ENCODE measurements at places on chromosomes 13 and 19.
A peak's percentile ranks its signal among the peaks of the same experiment; 100 is the strongest.

GRCh38 chr13:99657848-99658260 is 156.6 kb downstream of the TM9SF2 start:
- peak; percentile 65 for DNase-seq

DNA sequence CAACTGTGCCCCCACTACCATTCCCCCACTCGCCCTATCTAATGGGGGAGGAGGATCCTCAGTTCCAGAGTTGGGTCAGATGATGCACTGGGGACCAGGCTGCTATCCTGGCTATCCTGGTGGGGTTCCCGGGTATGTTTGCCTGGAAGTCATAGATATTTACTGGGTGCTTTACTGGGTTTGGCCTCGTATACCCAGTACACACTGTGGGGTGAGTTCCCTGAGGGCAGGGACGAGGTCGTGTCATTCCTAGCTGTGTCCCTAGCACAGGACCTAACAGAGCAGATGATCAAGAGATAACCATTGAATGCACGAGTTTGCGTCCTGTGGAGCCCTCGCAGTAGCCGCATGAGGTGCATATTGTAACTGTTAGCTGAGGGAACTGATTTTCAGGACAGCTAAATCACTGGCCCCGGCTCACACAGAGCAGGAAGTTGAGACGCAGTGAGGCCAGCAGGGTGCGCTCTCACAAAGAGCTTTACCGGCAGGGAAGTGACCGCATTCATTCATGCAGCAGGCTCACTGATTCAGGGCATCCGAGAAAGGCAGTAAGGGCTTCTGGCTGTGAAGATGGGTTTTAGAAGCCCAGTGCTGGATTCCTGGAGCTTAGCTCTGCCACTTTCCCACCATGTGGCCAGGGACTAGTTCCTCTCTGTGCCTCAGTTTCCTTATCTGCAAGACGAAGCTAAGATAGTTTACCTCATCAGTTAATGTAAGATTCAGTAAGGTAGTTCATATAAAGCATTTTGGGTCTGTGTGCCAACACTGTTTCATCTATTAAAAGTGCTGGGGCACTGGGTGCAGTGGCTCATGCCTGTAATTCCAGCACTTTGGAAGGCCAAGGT is 6.0 kb downstream of the RUVBL2 start:
- no peak for DNase-seq

GRCh38 chr13:46679369-46680120 is 117.4 kb downstream of the ESD start:
- no peak for DNase-seq

DNA sequence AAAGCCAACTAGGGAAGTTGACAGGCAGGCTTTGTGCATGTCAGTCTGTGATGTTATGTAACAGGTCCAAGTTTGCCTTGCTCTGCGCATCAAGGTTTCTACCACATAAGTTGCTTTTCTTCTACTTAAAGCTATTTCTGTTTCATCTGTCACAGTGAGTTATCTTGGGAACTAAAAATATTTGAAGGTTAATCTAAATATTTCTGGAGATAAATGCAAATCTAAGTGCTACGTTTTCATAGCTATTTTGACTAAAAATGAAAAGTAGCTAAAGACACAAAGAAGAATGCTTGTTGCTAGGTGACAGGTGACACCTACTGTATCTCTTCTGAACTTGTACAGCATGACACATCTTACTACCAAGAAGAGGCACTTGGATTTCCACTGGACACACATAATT is 135.6 kb downstream of the KLF12 start:
- no peak for DNase-seq

- no peak for DNase-seq
These were observed 69.8 kb upstream of the STARD13 start for GRCh38 chr13:33355201-33355895.

GRCh38 chr13:47100214-47100853 is 203.5 kb upstream of the HTR2A start:
- DNase-seq: no peak

DNA sequence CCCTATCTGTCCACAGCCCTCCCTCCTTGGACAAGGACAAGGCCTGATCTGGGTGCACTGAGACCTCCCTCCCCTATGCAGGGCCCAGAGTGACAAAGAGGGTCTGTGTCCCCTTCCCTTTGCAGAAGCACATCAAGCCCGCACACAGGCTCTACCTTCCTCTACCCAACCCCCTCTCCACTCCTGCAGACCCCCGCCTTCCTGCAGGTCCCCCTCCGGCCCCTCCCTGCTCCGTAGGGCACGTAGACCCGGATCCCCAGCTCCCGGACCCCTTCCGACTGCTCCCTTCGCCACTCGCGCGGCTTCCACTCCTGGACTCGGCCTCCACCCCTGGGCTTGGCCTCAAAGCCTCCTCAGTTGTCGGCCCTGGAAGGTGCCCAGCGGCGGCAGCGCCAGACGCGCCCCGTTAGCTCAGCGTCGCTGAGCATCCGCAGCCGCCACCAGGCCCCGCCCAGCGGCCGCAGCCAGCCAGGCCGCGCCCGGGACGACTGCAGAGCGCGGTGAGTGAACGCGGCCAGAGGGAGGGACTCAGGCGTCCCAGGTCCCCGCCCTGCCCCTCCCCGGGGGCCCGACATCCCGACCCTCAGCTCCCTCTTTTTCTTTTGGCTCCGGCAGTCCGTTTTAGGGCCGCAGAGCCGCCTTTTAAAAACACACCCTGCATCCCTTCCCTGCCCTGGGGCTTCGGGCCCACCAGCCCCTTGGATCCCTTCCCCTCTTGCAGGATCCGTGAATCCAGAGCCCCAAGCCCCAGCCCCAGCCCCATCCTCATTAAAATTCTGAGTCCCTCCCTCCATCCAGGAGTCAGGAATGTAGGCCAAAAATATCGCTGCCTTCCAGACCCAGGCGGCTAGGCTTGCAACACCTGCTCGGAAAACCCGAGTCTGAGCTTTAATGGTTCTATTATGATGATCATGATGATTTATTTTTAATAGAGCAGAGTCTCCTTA is 1.5 kb upstream of the MYADM start:
- DNase-seq: no peak

DNA sequence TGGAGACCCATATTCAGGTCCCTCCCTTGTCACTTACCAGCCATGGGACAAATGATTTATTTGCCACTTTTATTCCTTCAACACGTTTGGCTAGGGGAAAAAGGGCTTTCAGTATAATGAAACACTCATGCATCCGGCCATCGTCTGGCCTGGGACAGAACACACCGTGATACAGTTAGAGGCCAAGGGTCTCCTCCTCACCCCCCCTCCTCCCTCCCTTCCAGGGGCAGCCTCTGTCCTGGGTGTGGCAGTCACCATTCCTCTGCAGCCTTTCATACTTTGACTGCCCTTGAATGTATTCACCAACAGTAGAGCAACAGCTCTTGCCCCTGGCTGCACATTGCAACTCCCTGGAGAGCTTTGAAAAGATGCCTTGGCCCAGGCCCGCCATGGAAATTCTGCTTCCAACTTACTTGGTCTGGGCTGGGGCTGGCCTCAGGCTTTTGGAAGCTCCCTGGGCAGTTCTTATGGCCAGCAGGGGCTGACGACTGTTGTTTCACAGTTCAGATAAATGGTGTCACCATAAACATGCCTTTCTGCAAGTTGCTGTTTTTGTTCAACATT is 3.0 kb downstream of the PAK4 start:
- DNase-seq: no peak

DNA sequence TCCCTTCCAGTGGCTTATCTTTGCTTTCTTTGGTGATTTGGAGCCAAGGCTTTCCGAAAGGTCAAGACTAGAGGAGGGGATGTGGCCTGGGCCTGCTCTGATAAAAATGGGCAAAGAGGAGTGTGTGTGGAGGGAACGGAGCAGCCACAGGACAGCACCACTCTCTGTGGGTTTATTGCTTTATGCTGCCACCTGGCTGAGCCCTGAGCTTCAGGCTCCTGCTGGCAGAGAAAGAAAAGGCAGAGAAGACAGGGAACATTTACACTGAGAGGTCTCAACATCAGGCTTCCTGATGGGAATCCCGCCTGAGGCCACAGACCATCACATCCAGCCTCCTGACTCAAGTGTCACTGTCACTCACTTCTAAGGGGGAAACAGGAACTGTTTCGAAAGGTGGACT is 9.2 kb upstream of the GSX1 start:
- DNase-seq: no peak

GRCh38 chr19:28196101-28196500 is 1016.9 kb downstream of the UQCRFS1 start:
- DNase-seq: no peak

GRCh38 chr19:7612282-7613274 is 16.8 kb downstream of the XAB2 start:
- no peak for DNase-seq

GRCh38 chr19:10701955-10702525 is 801 bp downstream of the QTRT1 start:
- no peak for DNase-seq

DNA sequence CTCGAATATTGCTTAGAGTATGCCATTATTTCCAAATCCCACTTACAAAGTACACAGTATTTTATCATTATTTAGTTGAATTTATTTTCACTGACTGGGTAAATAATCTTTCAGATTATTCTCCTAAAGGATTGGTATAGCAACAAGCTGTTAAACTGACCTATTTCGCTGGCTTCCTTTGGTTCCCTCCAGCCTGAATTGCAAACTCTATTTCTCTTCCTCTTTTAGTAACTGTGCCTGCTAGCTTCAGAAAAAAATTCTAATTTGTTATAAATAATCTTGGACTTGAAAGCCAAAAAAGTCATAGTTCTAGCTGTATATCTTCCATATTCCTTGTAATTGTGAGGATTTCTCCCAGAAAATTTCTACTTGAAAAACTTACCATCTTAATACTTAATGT is 15.0 kb upstream of the CCNA1 start:
- DNase-seq: no peak

DNA sequence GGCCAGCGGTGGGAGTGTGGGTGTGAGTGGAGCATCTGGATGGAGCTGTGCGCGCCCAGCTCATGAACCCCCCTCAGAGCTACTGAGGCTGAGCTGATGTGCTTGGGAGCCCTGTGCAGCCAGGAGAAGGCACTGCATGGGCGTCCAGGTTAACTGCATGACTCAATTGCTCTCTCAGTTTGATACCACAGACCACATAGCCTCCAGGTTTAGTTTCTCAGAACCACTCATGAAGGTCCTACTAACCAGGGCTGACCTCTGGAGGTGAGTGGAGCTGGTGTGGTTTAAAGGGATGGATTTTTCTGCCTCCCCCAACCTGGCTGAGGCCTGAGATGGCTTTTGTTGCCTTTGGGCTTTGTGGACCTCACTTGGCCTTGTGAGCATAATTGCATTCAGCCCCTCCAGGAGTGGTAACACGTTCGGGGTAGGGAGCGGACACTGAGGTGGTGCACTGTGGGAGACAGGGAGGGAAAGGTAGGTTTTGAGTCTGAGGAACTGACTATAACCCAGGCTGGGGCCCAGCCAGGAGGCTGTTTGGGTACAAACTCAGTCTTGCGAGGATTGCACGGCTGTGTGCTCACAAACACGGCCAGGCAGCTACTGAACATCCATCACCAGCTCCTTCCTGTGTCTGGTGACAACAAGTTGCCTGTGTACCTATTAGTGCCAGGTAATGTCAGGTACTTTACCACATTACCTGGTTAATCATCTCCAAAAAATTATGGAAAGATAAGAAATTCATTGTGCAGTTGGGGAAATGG is 97.5 kb downstream of the RGCC start:
- DNase-seq: no peak

- no peak for DNase-seq
These were observed 1.2 kb downstream of the PPM1N start for GRCh38 chr19:45499196-45500180.

- DNase-seq: no peak
These were observed 2.9 kb upstream of the FRY start for GRCh38 chr13:32028711-32029110.

DNA sequence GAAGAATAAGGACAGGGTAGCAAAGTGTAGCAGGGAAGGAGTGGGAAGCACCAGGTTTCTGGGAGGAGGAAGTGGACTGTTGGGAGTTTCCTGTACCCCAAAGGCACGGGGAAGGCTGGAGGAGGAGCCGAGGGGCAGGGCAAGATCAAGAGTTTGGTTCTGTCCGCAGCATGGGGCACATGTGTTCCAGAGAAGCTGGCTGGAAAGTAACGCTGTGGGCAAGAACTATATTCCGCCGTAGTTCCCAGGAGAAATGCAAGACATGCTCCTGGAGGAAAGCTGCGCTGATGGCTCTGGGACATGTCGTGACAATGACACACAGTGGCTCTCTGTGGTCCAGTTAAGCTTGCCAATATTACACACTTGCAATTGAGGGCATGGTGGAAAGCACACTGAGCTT is 51.7 kb upstream of the KPNA3 start:
- no peak for DNase-seq

DNA sequence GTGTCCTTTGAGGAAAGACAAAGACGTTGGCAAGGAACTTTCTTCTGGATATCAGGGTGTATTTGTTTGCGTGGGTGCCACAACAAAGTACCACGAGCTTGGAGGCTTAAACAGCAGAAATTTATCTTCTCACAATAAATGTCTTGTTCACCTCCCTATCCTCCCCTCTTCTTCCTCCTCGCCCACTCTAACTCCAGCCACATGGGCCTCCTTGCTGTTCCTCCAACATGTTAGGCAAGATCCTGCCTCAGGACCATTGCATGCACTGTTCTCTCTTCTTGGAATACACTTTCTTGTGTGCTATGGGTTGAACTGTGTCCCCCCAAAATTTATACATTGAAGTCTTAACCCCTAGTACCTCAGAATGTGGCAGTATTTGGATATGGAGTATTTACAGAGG is 45.7 kb downstream of the VAV1 start:
- no peak for DNase-seq

DNA sequence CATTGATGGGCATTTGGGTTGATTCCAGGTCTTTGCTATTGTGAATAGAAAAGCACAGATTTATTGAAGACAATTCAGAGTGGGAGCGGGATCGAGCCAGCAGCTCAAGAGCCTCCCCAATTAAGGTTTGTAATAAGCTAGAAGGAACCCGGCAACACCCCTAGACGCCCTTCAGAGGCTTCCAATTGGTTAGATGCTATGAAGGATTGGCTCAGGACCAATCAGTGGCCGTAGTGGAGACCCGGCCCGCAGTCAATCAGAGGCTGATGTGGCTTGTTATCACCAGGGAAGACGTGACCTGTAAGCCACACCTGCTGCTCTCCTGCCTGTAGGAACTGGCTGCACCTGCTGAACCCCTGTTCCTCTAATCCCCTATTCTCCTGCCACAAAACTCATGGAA is 14.6 kb downstream of the SIGLEC11 start:
- DNase-seq: no peak

- no peak for DNase-seq
These were observed 485 bp downstream of the CPAMD8 start for GRCh38 chr19:17025991-17026658.

DNA sequence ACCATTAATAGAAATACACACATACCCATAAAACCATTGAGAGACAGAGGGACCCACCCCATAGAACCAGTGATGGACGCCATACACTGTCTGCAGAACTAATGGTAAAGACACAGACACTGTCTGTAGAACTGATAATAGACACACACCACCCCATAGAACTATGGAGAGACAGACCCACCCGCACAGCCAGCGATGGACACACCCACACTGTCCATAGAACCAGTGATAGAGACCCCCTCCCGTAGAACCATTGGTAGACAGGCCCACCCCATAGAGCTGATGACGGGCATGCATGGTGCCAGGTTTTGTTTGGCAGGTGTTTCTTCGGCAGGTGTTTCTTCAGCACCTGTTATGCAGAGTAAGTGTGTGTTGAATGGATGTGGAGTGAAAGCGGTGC is 88.3 kb upstream of the TEX29 start:
- no peak for DNase-seq
